Activated CD4-positive, alpha-beta T cell treated with anti-CD3 and anti-CD28 coated beads, Interleukin-2, amount 50 U/mL, for 1 hour (primary cell): ENCODE measurements at places on chromosomes 5 and 9.

DNA sequence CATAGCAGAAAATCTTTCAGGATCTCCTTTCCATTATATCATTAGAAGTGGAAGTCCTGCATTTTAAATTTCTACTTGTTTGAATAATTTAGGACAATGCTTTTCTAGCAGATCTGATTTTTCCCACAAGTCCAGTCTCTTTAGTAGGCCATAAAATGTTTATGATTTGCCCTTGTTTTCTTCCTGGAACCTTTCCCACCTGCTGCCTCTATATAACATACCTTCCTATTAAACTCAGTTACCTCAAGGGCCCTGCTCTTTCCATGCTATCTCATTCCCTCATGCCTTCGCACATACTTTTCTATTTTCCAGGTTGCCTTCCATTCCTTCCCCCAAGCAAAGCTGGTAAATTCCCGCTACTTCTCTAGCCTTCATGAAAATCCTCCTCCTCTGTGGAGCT is 187.0 kb upstream of the EFNA5 start:
- no peak for DNase-seq

DNA sequence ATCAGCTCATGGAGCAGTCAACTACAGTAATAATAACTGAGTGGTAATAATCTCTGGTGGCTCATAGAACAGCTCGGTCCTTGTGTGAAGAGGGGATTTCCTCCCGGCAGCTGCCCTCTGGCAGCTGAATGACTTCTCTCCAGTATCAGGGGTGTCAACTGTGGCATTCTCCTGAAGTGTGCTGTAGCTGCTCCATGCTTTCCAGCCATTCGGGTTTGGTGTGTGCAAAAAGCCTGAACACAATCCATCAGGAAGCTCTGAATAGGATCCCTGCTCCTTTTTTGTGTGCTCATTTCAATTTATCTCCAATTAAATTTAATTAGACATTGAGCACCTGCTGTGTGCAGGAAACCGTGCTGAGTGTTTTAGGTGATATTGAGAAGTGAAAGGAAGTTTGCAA is 59.8 kb upstream of the BARX1 start:
- DNase-seq: no peak

GRCh38 chr5:172395483-172395882 is 58.8 kb downstream of the SH3PXD2B start:
- DNase-seq: no peak

GRCh38 chr5:126849101-126849678 is 72.3 kb downstream of the LMNB1 start:
- DNase-seq: no peak

DNA sequence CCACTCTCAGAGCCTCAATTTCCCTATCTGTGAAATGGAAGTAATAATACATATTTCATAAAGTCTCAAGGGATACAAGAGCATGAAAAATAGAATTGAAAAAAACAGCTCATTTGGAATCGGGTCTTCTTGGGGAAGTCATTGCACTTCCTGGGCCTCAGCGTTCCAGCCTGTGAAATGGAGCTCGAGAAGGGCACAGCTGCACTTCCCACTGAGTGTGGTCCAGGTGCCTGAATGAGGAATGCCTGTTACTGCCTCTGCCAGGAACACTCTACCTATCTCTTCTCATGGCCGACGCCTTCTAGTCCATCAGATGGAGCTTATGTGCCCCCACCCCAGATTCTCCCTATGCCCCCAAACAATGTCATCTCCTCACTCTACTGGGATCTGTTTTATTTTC is 924 bp upstream of the NEURL1B start:
- DNase-seq: no peak

- no peak for DNase-seq
Observed at GRCh38 chr5:14440582-14441431, 140.8 kb upstream of the OTULINL start.

DNA sequence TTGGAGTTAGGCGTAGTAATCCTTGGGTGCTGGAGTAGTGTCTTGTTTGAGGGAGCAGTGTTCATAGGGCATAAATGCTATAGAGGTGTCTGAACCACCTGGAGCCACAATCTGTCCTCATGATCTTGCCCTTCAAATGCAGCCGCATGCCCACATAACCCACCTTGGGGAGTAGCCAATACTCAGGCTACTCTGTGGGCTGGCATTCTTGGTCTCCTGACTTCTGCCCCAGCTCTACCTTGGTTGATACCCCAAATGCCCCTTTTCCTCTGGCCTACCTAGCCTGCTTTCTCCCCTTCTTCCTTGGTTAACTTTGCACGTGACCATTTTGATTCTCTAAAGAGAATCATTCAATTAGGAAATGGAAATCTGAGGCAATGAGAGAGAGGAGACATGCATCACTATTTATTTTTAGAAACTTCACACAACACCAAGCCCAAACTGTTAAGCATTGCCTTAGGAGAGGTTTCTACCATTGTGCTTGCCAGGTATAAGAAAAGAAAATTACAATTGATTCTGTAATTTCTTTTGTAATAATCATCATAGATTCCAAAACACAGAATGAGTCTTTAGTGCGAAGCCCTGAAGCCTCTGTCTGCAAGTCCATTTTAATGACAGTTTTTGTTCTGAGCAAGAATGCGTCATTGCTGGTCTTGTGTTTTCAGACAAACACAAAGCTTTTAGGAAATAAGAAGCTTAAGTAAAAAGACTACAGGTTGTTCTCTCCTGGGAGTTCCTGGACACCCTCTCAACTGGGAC is 135.2 kb downstream of the C9orf152 start:
- no peak for DNase-seq

DNA sequence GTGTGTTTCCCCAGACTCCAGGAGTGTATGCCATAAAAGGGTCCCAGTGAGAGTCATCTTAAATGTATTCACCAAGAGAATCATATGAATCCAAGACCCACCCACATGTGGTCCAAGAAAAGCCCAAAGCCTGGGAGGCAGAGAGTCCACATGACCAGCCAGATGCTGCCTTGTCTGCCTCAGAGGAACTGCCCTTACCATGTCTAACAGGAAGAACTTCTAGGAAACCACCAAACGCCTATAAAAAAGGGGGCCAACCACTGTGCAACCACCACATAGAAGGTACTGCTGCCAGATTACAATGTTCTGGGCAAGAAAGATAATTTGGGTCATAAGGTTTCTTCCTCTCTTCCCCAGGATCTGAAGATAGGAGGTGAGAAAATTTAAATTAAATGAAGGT is 129.8 kb upstream of the SLC24A2 start:
- no peak for DNase-seq

DNA sequence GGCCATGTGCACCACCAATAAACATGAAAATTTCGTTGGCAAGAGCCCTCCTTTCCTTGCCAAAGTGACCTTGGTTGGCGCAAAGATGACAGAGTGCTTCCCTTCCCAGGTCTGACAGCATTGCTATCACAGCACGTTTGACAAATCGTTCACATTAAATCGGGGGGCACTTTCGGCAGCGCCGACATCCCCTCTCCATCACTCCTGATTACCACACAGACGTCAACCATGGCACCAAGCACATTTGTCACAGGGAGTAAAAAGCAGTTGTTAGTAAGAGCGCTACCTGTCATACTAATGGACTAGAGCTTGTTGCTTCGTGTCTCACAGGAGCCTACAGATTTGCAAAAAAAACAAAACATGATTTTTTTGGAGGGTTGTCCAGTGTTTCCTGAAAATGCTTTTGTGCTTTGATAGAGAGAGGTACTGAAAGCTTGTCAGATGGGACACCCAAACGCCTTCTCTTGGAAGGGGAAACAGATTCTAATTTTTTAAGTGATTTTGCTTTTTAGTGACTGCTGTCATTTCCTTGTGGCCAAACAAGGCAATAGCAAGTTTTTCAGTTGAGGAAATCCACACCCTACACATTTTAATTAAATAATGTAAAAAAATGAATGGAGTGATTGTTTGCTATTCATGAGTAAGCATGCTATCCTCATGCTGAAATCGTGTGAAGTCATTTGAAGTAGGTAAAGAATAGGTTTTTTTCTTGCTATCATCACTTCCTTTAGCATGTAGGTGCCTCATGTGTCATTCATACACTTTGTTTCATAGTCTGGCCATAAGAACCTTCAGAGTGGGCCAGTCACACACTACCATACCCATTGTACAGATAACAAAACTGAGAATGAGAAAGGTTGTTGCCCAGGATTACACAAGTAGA is 682.8 kb upstream of the WWC1 start:
- DNase-seq: no peak

GRCh38 chr9:121503444-121503843 is 3.8 kb upstream of the GGTA1 start:
- no peak for DNase-seq

- no peak for DNase-seq
Observed at GRCh38 chr9:97502222-97502983, 937 bp downstream of the TMOD1 start.

DNA sequence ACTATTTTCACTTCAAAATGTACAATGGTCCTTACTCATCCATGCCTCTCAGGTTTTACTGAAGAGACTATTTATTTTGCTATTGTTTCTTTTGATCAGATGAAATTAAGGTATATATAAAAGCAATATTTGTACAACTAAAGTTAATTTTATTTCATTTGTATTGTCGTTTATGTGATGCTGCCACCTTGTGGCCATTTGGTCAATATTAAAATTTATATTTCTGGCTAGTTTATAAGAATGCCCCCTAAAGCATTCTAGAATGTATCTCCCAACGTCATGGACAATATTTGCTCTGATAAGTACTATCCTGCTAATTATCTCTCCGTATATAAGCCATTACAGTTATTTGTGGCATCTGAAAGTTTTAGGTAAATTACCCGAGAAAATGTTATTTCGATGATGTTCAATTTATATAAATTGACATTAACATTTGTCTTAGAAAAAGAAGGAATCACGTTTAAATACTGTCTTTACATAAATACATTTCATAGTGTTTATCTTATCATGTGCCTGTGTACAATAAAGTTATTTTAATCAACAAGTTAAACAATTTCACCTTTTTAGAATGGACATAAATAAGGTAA is 680.0 kb downstream of the TAF11L14 start:
- DNase-seq: no peak

- no peak for DNase-seq
Observed at GRCh38 chr5:78773655-78774054, 125.1 kb upstream of the LHFPL2 start.

GRCh38 chr5:142807372-142807911 is 37.3 kb downstream of the ARHGAP26 start:
- no peak for DNase-seq

- no peak for DNase-seq
Observed at GRCh38 chr9:135498381-135499126, 1.9 kb upstream of the MRPS2 start.

GRCh38 chr5:321726-322251 is 275 bp downstream of the AHRR start:
- DNase-seq: no peak

DNA sequence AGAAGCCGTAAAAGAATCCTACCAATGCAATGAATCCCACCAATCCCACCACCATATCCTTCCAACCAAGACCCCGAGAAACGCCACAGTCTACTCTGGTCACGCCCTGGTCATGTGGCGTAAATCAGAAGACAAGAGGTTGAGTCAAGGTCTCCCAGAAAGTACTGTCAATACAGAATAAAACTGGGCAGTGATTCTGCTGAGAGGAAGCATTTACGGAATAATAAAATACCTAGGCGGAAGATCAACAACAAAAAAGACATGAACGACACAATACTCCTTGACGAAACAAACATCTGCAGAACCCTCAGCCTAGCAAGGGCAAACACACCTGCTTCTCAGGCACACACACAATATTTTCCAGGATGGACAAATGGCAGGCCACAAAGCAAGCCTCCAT is 62.8 kb downstream of the GOLM1 start:
- no peak for DNase-seq

- no peak for DNase-seq
Observed at GRCh38 chr5:163569284-163569683, 63.9 kb downstream of the MAT2B start.

- DNase-seq: peak; percentile 18
Observed at GRCh38 chr5:133052317-133053175, 733 bp downstream of the HSPA4 start.

- DNase-seq: no peak
Observed at GRCh38 chr9:33927694-33928093, 110.7 kb downstream of the UBE2R2 start.

DNA sequence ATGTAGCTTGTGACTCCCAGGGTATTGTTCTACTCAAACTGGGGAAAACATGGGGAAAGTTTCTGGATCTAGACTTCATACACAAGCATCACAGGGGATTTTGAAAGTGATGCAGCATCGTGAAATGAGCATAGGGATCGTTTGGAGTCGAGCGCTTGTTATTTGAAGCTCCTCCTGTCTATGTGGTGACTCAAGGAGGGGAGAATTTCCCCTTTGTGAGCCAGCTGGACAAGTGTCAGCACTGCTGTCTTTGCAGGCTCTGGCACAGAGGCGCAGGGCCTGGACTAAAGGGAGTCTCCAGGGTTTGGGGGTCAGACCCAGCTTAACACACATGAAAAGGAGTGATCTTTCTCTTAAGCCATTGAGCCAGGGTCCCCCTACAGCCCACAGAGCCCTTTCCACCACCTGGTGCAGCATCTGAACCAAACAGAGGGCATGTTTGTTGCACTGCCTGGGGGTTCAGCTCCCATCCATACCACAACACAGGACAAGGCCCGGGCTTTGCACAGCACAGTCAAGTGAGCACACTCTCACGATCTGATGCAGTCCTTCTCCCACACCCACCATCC is 51.0 kb downstream of the IRF1 start:
- no peak for DNase-seq

- no peak for DNase-seq
Observed at GRCh38 chr9:34552606-34552981, 29.8 kb upstream of the ENHO start.

GRCh38 chr5:121239951-121240350 is 611.7 kb upstream of the FTMT start:
- no peak for DNase-seq

- DNase-seq: no peak
Observed at GRCh38 chr5:2897276-2897961, 145.9 kb upstream of the IRX2 start.

- no peak for DNase-seq
Observed at GRCh38 chr5:10289353-10289752, 18.3 kb downstream of the CMBL start.

- no peak for DNase-seq
Observed at GRCh38 chr5:30994176-30994575, 199.3 kb upstream of the CDH6 start.
